COR-L47 (cell line): ENCODE measurements at places on chromosomes 4 and X.
A peak's percentile ranks its signal among the peaks of the same experiment; 100 is the strongest.

GRCh38 chr4:147407261-147408045 lies 73.4 kb upstream of the EDNRA start:
- DNase-seq, result no peak

- DNase-seq, result no peak
These were observed 143.0 kb downstream of the CXXC4 start for GRCh38 chr4:104351706-104352105.

DNA sequence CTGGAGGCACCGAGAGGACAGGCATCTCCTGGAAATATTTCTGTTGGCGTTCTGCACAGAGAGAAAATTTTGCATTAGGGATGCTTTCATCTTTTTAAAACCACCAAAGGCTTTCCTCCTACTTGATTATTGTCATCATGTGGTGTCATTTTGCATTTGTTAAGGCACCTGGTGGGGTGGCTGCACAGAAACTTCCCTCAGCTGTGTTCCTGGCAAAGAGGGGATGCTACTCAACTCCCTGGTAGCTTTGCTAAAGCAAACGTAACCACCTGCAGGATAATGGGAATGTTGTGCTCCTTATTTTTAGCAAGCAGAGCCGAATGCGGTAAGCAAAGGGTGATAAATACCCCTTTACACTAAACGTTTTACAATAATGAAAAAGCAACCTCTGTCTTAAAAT lies 229.8 kb downstream of the STIM2 start:
- DNase-seq, result peak; percentile 10

DNA sequence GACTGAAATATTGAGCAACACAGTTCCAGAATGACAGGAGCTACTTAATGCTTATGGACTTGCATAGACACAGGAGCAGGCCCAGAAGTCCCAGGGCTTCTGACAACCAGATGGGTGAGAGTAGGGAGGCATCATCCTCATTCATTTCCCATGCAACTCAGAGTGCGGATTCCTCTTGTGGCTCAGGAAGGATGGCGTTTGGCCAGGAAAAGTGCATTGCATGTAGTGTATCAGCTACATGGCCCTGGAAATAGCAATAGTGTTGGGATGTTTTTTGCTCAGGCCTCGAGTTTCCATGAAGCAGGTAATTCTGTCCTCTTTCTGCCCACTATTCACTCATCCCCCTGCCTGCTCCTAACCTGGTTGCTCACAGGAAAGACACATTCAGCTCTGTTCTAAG lies 136.6 kb downstream of the PDGFRA start:
- no peak for DNase-seq

GRCh38 chr4:187929024-187929423 lies 66.5 kb upstream of the ZFP42 start:
- DNase-seq, result peak; percentile 20

GRCh38 chr4:98739751-98740150 lies 81.3 kb upstream of the TSPAN5 start:
- DNase-seq, result no peak

DNA sequence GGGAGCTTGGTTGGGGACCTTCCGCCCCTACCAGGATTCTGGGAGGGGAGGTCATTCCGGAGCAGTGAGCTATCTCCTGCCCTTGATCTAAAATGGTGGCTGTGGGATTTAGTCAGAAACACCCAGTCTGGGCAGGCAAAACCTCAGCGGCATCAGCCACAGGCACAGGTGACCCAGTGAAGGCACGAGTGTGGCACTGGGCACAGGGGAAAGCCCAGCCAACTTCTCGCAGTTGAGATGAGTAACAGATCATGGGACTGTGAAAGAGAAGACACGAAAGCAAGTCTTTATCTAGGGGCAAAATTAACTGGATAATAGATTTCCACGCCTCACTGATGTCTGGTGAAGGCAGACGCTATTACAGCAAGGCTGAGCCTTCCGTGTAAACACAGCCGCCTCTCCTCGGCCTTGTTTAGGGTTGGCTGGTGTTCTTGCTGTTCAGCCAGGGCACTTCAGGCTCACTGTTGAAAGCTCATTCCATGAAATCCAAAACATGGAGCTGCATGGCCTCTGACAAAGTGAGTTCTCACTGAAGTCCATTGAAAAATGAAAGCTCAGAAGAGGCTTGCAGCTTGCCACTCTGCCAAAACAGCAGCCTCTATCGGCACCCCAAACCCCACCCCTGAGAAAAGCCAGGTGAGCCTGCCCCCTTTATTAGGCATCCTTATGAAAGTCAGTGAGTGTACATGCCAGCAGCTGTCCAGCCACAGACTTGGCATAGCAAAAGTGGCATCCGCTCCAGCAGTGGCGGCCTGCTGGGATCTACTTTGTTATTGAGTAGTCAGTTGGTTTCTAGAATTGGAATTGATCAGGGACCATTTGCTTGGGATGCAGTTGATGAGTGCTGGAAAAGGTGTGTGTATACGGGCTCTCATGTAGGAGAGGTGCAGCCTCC lies 102.3 kb upstream of the MTM1 start:
- no peak for DNase-seq

DNA sequence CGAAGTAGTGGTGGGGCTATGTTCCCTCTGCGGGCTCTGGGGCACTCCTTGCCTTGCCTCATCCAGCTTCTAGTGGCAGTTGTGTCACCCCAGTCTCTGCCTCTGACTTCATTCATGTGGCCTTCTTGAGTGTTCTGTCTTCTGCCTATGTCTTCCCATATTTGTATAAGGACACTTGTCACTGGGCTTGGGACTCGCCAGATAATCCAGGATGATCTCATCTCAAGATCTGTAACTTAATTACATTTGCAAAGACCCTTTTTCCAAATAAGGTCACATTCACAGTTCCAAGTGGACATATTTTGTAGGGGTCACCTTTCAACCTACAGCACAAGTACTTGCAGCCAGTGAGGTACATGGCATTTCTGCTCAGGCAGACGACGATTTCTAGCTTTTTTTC lies 30.3 kb upstream of the CLDN24 start:
- no peak for DNase-seq

DNA sequence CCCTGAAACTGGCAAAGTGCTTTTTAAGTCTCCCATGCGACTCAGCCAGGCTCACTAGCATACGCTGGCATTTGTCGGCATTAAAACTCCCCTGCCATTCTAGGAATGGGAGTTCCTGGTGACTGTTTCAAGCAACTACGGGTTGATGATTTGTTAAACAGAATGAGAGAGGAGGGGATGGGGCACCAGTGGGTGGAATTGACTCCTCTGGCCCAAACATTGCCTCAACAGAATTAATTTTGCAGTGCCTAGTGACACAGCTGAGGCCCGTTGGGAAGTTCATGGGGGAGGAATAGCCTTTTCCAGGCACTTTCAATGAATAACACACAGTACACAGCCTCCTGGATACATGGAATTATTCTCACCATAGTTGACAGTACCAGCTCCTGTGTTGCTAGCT lies 30.1 kb downstream of the NEUROG2 start:
- no peak for DNase-seq

DNA sequence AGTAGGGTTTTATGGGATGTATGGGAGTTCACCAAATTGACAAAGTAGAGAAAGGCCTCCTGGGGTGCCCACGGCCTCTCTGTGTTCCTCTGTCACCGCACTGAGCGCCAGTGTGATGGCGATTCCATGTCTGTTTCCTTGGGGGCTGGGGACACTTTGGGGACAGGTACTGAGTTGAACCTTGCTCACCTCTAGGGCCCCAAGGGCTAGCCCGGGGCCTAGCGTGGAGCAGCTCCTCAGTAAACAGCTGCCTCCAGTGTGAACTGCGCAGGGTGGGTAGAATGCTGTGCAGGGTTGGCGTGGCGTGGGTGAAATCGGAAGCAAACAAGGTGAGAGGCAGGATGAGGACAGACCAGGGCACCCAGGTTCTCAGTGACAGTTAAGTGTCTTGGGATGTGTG lies 97.8 kb downstream of the PPP2R2C start:
- DNase-seq, result no peak

GRCh38 chr4:27117453-27117852 lies 256.8 kb downstream of the STIM2 start:
- DNase-seq, result no peak

DNA sequence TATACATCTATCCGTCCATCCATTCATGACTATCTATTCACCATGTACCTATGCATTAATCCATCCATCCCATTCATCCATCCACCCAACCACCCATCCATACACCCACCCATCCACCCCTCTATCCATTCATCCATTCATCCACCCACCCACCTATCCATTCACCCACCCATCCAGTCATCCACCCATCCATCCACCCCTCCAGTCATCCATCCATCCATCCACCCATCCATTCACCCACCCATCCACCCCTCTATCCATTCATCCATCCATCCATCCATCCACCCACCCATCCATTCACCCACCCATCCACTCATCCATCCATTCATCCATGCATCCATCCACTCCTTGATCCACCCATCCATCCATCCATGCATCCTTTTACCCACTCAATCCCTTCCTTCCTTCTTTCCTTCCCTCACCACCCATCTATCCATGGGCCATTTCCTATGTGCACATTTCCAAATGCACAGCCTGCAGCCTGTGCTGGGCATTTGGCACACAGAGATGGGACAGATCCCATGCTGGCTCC lies 100.8 kb upstream of the ADRA2C start:
- DNase-seq, result no peak

DNA sequence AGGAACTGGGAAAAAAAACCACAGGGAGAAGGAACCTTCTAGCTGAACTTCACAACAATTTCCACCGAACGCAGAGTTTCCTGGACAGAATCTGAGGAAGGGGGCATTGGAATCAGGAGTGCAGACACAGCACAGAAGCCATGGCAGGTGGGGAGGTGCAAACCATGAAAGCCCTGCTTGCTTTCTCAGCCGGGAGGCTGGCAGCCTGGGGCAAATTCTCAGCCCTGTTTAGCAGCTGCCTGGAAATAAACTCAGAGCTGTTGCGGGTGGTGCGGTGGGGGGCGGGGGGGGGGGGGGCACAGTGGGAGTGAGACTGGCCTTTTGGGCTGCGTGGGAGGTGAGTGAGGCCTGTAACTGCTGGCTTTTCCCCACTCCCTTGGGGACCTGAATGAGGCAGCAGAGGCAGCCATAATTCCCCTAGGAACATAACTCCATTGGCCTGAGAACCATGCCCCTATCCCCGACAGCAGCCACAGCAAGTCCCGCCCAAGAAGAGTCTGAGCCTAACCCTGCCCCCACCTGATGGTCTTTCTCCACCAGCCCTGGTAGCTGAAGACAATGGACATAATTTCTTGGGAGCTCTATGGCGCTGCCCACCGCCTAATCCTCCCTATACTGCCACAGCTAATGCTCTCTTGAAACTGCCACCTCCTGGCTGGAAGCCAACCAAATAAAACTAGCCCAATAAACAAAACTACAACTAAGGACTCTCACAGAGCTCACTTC lies 176.3 kb downstream of the FAM13A start:
- no peak for DNase-seq

GRCh38 chrX:45050558-45050957 lies 150.1 kb downstream of the DIPK2B start:
- no peak for DNase-seq

GRCh38 chrX:10534611-10535010 lies 85.8 kb downstream of the MID1 start:
- DNase-seq, result no peak

DNA sequence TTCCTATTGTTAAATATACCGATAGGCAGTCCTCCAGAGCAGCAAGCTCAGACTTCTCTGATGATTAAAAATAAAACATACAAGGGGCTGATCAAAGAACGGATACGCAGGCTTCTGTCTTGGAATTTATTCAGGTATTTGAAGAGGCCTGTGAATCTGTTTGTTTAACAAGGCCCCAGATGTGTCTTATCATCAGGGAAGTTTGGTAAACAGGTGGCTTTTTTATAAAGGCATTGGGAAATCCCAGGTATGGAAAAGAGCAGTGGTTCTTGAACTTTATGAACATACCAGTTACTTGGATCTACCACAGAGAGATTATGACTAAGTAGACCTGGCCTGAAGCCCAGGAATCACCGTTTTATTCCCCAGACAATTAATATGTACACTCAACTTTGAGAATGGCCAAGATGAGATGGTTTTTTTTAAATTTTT lies 47.9 kb downstream of the SOWAHB start:
- no peak for DNase-seq

DNA sequence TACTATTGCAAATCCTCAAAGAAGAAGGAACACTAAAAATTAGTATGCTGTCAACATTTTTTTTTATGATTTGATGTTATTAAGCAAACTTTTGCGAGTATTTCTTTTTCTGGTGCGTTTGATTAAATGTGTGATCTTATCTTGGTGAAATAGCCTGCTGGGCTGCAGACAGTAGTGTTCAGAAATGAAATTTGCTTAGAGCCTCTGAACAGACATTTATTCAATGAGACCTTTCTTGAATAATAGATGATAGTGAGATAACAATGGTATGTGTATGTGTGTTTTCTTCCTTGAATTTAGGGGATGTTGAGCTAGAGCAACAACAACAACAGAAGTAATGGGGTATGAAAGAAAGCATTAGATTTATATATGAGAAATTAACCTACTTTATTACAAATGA lies 12.7 kb downstream of the ADGRL3 start:
- DNase-seq, result no peak

DNA sequence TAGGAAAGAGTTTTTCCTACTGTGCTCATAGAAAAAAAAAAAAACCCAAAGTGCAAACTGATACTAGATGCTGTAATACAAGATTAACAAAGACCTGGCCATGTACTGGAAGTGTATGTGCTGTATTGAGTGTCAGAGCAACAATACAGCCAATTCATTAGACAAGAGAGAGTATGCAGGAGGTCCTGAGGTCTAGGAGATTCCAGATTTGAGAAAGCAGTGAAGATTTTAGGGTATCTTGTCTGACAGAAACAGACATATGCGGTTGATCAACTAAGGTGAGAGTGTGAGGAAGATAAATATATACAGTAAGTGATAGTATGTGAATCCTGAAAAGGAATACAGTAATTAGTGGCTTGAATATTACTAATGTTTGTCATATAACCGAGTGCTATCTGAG lies 3.0 kb downstream of the GPR174 start:
- no peak for DNase-seq

- no peak for DNase-seq
These were observed 26.5 kb downstream of the ELF4 start for GRCh38 chrX:130083656-130084382.

GRCh38 chr4:75922588-75922987 lies 18.2 kb downstream of the NAAA start:
- DNase-seq, result no peak

- DNase-seq, result peak; percentile 87
These were observed at the start of gene PCSK1N for GRCh38 chrX:48835524-48836329. PCSK1N (minus strand) TSS chrX:48835610; CDS start chrX:48835532, 78 bp downstream.

DNA sequence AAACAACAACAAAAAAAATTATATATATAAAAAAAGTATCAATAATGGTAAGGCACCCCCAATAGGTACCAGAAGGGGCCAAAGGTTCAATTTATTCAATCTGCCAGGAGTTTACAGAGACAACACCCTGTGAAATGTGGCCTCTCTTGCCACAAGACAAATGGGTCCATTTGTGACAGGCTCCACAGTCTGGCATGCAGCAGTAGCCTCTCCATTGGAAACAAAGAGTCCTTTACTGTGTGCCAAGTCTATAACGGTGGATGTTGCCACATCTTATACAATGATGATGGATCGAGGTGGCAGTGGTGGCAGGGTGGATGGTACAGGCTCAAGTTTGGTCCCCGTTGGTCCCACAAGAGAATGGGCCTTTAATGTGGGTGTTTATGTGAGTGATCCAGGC lies 70.1 kb upstream of the SH3RF1 start:
- DNase-seq, result no peak
